ENCODE measurements at places on chromosomes 4 and X. TPM values are rescaled to one million over a fixed set of nuclear protein-coding genes. Genes with fewer than 3 reads are reported as not detected.

DNA sequence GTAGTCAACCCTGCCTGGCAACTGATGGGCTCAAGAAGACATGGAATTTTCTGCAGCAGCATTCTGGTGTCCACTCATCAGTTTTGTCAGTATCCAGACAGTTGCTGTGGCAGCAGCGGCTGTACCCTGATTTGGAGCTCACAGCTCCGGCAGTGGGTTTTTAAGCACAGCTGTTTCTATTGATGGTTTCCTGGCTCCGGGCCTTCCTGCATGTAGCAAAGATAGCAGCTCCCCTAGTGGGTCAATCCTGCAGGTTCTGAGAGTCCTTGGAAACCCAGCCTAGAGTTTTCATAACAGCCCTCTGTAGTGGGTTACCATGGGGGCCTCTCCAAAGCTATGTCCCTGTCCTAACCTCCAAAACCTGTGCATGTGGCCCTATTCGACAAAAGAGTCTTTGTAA lies 84.0 kb upstream of the ATP6AP2 start:
- DNase-seq, result no peak

DNA sequence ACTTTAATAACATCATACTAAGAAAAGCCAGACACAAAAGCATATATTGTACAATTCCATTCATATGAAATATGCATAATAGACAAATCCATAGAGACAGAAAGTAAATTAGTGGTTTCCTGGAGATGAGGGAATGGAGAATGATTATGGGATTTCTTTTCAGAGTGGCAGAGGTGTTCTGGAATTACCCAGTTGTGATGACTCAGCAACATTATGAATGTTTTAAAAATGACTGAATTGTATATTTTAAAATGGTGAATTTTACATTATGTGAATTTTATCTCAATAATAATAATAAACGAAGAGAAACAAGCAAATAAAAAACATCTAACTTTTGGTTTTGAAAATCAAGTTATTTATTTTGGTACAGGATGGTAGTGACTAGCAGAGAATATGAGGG lies 11.2 kb downstream of the ZXDA start:
- no peak for DNase-seq

FAM9B gene
- total RNA-seq, result not detected

DNA sequence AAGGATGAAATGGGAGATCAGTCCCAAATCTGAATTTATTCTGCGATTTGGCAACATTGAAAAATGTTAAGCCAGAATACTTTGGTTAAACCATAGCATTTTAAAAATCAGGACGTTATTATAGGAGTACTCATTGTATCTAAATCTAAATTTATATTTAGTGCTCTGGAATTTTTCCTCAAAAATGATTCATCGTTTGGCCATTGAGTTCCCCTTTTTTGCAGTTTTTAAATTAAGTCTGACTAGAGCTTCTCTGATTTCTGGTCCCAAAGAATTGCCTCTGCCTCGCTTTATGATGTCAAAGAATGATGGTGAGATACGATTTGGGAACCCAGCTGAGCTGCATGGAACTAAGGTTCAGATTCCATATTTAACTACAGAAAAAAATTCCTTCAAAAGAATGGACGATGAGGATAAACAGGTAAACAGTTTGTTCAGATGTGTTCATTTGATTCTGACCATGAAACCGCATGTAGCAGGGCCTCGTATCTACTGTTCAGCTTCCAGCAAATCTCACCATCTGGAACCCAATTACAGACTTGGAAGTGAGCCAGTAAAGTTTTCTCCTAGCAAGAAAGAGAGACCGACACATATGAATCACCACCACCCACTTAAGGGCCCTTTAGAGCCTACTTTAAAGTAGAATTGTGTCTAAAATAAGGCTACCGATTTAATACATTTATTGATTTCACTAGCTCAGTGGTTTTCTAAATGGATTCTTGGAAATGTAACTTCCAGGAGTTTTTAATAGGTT lies 75.6 kb downstream of the REPS2 start:
- no peak for DNase-seq

All from left colon (tissue), 2 donors.